Glutamatergic neuron (in vitro differentiated cells): ENCODE measurements at places on chromosomes 2 and 18. TPM values are rescaled to one million over a fixed set of nuclear protein-coding genes. Genes with fewer than 3 reads are reported as not detected.
A peak's percentile ranks its signal among the peaks of the same experiment; 100 is the strongest.

- H3K4me3 ChIP-seq: no peak overlapping the region
- peaks cover 5% of the 10 kb centered on the region for H3K4me1 ChIP-seq
- peaks cover 3% of the 10 kb centered on the region for H3K27me3 ChIP-seq
- H3K36me3 ChIP-seq: no peaks in the 10 kb centered on the region
- H3K27ac ChIP-seq: no peak overlapping the region
These were observed 3.0 kb downstream of the DPP4 start for GRCh38 chr2:162071001-162071400.

DNA sequence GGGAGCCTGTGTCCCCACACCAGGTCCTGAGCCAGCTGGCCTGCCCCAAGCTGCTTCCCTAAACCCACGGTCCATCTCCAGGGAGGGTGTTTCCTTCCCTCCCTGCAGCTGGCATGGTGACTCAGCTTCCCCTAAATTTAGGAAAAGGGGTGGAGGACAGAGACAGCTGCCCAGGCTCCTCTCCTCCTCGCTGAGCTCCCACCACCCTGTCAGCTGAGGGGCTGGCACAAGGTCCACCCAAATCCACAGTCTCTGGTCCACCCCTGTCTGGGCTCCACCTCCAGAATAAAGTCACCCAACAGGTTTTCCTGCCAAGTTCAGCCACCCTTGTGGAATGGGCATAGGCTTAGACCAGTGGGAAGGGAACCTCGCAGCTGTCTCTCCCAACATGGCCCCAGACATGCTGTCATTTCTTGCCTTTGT is 156.5 kb downstream of the TNS1 start:
- peaks cover 4% of the 10 kb centered on the region for H3K4me1 ChIP-seq
- no peak overlapping the region for H3K27ac ChIP-seq
- H3K36me3 ChIP-seq: no peaks in the 10 kb centered on the region

DNA sequence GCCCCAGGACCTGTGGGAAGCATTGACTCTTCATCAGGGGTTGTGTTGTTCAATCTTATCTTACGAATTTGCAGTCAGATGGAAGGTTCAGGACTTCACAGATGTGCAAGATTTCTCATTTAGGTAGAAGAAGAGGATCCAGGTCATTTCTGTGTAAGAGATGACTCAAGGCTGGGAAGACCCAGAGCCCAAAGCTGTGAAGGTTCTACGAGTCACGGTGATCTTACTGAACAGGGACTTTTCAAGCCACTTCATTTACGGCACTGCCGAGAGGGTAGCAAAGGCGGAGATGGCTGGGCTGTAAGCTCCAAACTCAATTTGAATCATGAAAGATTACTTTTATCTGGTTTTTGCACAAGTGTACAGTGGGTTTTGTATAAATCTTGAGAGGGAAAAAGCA is 228.0 kb upstream of the MEX3C start:
- DNase-seq: no peak
- peaks cover 4% of the 10 kb centered on the region for H3K27me3 ChIP-seq
- no peaks in the 10 kb centered on the region for H3K4me1 ChIP-seq
- no peak overlapping the region for H3K4me3 ChIP-seq
- H3K27ac ChIP-seq: no peak overlapping the region

- H3K4me1 ChIP-seq: peaks cover 6% of the 10 kb centered on the region
- H3K27ac ChIP-seq: no peak overlapping the region
- DNase-seq: no peak
- no peak overlapping the region for H3K4me3 ChIP-seq
- peaks cover 3% of the 10 kb centered on the region for H3K27me3 ChIP-seq
- peaks cover 9% of the 10 kb centered on the region for H3K36me3 ChIP-seq
These were observed 44.3 kb downstream of the CCDC148 start for GRCh38 chr2:158412206-158412605.

DNA sequence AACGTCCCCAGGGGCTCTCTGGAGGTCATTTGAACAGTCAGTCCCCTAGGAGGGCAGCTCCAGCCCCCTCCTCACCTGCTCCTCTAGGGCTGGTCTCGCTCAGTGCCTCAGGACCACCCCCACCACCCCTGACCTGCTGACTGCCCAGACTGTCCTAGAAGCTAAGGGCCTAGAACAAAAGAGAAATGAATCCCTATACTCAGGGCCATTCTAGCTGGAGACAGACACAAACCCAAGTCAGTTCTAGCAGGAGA is 83.0 kb downstream of the HS1BP3 start:
- H3K4me1 ChIP-seq: peaks cover 14% of the 10 kb centered on the region
- DNase-seq: no peak
- H3K4me3 ChIP-seq: no peak overlapping the region

DNA sequence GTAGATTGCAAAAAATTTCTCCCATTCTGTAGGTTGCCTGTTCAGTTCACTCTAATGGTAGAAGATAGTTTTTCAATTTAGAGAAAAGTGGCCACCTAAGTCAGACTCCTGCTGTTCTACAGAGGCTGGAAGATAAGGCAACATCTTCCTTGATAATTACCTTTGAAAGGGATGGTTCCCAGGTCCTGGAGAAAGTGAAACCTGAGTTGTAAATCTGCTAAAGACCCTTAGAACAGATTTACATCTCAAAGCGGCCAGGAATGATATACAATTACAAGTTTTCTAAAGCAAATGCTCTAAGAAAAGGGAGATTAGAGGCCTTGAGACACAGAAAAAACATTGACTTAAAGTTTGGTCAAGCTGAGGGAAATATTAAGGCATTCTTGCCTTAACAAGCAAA is 1350.2 kb upstream of the FAM98A start:
- H3K27me3 ChIP-seq: peaks cover 1% of the 10 kb centered on the region
- no peak for DNase-seq
- no peaks in the 10 kb centered on the region for H3K36me3 ChIP-seq
- no peaks in the 10 kb centered on the region for H3K4me1 ChIP-seq
- no peak overlapping the region for H3K27ac ChIP-seq
- H3K4me3 ChIP-seq: no peak overlapping the region

DNA sequence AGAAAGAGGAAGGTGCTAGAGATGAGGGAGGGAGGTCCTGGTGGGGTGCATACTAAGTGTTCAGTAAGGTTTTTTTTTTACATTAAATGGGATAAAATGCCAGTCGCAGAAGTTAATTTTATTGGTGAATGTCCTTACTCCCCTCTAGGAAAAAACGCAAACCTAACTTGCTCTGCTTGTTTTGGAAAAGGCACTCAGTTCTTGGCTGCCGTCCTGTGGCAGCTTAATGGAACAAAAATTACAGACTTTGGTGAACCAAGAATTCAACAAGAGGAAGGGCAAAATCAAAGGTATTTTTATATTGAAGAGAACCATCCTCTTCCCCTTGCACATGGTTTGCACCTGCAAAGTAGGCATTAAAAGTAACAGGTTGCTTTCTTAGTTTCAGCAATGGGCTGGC is 12.7 kb upstream of the IL18R1 start:
- no peak overlapping the region for H3K4me3 ChIP-seq
- H3K4me1 ChIP-seq: no peaks in the 10 kb centered on the region
- no peaks in the 10 kb centered on the region for H3K27me3 ChIP-seq
- DNase-seq: no peak
- no peak overlapping the region for H3K27ac ChIP-seq

DNA sequence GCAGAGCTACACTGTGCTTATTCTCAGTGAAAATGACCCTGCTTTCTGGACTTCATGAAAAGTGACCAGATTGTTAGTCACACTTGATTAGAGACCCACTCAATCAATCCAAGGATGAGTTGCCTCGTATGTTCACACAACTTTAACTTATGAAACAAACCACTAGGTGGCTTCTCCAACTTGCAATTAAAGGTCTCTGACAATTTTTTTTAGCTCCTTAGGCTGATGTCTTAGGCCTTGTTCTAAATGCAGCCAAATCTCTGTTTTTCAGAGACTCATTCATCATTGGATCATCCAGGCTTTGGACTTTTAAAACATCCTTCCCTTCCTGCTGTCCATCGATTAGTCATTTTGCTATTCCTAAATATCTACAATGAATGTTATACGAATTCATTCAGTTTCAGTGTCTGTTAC is 63.4 kb downstream of the MREG start:
- H3K4me1 ChIP-seq: peaks cover 32% of the 10 kb centered on the region
- no peak overlapping the region for H3K27ac ChIP-seq
- H3K4me3 ChIP-seq: no peak overlapping the region
- peaks cover 5% of the 10 kb centered on the region for H3K27me3 ChIP-seq
- peaks cover 6% of the 10 kb centered on the region for H3K36me3 ChIP-seq

- no peak overlapping the region for H3K27ac ChIP-seq
- no peak overlapping the region for H3K4me3 ChIP-seq
- H3K36me3 ChIP-seq: peaks cover 6% of the 10 kb centered on the region
- H3K27me3 ChIP-seq: peaks cover 6% of the 10 kb centered on the region
- H3K4me1 ChIP-seq: peaks cover 17% of the 10 kb centered on the region
These were observed 163.7 kb upstream of the RMP24 start for GRCh38 chr18:35808796-35809195.

- peak; percentile 70 for DNase-seq
- H3K27me3 ChIP-seq: peaks cover 15% of the 10 kb centered on the region
These were observed at the start of gene ATOH8 for GRCh38 chr2:85753525-85754312. ATOH8 (plus strand) TSS chr2:85753991; CDS start chr2:85754190, 199 bp downstream.

DNA sequence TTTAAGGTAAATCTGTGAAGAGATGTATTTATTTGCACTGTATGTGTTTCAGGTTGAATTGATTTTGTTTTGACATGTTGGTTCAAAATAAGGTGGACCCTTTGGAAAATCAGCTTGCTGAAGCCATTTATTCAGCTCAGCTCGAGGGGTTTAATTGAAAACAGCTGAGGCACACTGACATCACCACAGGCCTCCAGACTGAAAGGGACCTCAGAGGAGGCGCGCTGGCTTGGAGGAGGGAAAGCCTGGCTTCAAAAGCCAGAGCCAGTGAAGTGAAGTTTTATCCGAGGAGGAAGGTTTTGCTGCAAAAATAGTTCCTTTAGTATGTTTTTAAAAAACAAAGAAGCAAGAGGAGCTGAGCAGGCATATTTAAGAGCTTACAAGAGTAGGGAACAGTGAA is 26.9 kb upstream of the DNMT3A start:
- H3K4me3 ChIP-seq: no peak overlapping the region
- DNase-seq: no peak
- H3K4me1 ChIP-seq: peaks cover 15% of the 10 kb centered on the region
- peaks cover 9% of the 10 kb centered on the region for H3K27me3 ChIP-seq
- no peak overlapping the region for H3K27ac ChIP-seq
- H3K36me3 ChIP-seq: no peaks in the 10 kb centered on the region

DNA sequence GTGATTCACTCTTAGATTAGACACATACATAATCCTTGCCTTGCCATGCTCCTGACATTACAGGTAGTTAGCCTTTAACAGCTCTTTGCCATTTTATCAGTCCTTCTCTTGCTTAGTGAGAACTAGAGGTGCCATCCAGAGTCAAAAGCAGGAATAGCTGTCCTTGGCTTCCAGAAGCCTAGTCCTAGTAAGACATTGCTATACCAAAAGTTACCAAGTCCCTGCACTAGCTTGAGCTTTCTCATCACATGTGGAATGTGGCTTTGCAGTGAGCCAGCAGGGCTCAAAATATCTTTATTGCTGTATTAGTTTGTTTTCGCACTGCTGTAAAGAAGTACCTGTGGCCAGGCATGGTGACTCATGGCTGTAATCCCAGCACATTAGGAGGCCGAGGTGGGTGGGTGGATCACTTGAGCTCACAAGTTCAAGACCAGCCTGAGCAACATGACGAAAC is 104.7 kb upstream of the NOSTRIN start:
- peaks cover 10% of the 10 kb centered on the region for H3K36me3 ChIP-seq
- H3K27ac ChIP-seq: no peak overlapping the region
- H3K27me3 ChIP-seq: peaks cover 8% of the 10 kb centered on the region
- peaks cover 41% of the 10 kb centered on the region for H3K4me1 ChIP-seq
- H3K4me3 ChIP-seq: no peak overlapping the region

DNA sequence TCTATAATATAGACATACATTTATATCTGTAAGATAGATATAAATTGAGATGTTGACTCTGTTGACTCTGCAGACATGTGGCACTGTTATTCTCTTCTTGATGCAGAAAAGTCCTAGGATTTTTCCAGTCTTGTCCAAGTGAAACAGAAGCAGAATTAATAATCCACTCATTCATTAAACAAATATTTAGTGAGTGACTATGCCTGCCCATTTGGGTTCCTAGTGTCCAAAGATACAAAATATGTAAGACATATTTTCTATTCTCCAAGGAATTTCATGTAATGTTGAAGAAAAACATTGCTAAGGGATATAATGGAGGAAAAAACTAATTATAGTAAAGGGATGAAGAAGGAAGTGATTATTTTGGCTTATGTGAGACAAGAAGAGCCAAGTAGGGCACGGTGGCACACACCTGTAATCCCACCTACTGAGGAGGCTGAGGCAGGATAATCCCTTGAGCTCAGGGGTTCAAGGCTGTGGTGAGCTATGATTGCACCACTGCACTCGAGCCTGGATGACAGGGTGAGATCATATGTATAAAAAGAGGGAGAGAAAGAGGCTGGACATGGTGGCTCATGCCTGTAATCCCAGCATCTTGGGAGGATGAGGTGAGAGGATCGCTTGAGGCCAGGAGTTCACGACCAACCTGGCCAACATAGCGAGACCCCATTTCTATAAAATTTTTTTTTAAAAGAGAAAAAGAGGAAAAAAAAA is 19.9 kb upstream of the PLEKHH2 start:
- H3K4me3 ChIP-seq: no peak overlapping the region
- no peak for DNase-seq
- H3K27ac ChIP-seq: no peak overlapping the region
- no peaks in the 10 kb centered on the region for H3K36me3 ChIP-seq

GRCh38 chr2:32947484-32948143 is 861 bp downstream of the LTBP1 start:
- H3K27me3 ChIP-seq: no peaks in the 10 kb centered on the region
- peak overlapping the region; percentile 89 for H3K4me3 ChIP-seq
- H3K4me1 ChIP-seq: peaks cover 5% of the 10 kb centered on the region
- peaks cover 5% of the 10 kb centered on the region for H3K36me3 ChIP-seq

DNA sequence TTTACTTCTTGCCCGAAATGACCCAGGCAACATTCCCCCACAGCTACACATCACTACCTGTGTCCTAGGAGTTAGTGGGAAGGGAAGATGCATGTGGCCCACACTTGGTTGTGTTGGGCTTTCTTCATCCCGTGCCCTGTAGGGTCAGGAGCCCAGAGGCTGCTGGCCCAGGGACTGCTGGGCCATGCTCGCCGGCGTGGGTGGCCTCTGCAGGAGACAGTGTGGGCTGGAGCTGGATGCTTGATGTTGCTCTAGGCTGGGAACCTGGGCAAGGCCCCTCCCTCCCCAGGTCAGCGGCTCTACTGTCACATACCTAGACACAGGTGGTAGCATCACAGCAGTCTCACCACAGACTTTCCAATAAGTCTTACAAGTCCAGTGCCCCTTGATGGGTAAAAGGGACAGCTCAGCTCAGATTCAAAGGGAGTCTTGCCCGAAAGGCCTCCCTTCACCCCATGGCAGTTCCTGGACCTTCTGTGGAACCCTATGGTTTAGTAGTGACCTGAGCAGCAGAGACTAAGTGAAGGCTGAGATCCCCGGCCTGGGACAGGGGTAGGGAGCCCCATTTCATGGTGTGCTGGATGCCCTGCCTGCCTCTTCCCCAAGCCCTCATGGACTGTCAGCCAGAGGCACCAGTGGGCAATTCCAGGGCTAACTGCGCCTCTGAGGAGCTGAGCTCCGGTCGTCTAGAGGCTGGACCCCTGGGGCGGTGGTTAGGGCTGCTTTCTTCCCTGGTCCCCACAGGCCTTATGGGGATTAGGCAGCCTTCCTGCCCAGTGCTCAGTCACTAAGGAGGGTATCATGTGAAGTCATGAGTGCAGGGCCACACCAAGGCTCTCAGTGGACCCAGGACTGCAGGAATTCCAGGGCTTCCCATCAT is 45.4 kb upstream of the FAHD2A start:
- H3K4me1 ChIP-seq: no peaks in the 10 kb centered on the region
- H3K27ac ChIP-seq: no peak overlapping the region
- no peak overlapping the region for H3K4me3 ChIP-seq
- peaks cover 7% of the 10 kb centered on the region for H3K36me3 ChIP-seq
- DNase-seq: no peak

Gene LIMS3
- total RNA-seq: 0.98 TPM

Gene STK25
- 347 TPM for total RNA-seq

Gene KCNS3
- 5.5 TPM for total RNA-seq

Gene CRYBA2
- total RNA-seq: 0.49 TPM

Gene TCF23
- not detected for total RNA-seq

Gene ADGRF3
- total RNA-seq: 0.54 TPM
